A549 treated with Hydrocortisone at 1 μM for 4 hours (cell line): ENCODE measurements at places on chromosomes 1 and 21. TPM values are rescaled to one million over a fixed set of nuclear protein-coding genes. Genes with fewer than 3 reads are reported as not detected.

The SPAG17 gene
- not detected in 5 replicates for total RNA-seq

The LCE2B gene
- total RNA-seq: not detected in 5 replicates

The LRRN2 gene
- 11.2 to 14.2 TPM (median 13.8 TPM) in 5 replicates for total RNA-seq

The RNU1-4 gene
- 6.1 to 30.4 TPM (median 9.0 TPM) in 3 of 5 replicates, not detected in the others for total RNA-seq

The CYP4A11 gene
- not detected in 5 replicates for total RNA-seq

The GMEB1 gene
- total RNA-seq: 5.2 to 6.5 TPM (median 5.6 TPM) in 5 replicates

The NBPF26 gene
- 3.5 to 11.3 TPM (median 5.0 TPM) in 5 replicates for total RNA-seq

The KRTAP23-1 gene
- total RNA-seq: not detected in 5 replicates
